Activated T-cell treated with anti-CD3 and anti-CD28 coated beads for 48 hours (primary cell): ENCODE measurements at places on chromosomes 7 and 10.

- DNase-seq: no peak
Measured at GRCh38 chr7:37901890-37902524, 14.6 kb downstream of the SFRP4 start.

- DNase-seq: no peak
Measured at GRCh38 chr10:80191589-80192270, 13.6 kb downstream of the ANXA11 start.

- DNase-seq: no peak
Measured at GRCh38 chr10:44384601-44385025, 284 bp downstream of the CXCL12 start.

GRCh38 chr7:157573244-157573643 is 236.4 kb downstream of the DNAJB6 start:
- DNase-seq: no peak

DNA sequence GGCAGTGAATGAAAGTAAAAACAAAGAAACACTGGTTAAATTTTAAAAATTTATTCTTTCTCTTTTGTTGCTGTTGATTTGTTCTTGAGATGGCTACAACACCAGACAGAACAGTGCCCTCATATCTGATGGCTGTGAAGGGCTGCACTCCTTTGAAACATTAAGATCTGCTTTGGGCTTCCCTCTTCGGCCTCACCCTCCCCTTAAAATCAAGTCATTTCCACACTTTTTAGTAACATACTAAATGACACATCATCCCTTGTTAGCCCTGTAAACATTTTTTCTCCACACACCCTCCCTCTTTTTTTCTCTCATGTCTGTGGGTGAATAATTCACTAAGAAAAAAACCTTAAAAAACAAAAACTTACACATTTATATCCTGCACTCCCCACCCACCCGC is 16.4 kb downstream of the IRF5 start:
- DNase-seq: no peak

DNA sequence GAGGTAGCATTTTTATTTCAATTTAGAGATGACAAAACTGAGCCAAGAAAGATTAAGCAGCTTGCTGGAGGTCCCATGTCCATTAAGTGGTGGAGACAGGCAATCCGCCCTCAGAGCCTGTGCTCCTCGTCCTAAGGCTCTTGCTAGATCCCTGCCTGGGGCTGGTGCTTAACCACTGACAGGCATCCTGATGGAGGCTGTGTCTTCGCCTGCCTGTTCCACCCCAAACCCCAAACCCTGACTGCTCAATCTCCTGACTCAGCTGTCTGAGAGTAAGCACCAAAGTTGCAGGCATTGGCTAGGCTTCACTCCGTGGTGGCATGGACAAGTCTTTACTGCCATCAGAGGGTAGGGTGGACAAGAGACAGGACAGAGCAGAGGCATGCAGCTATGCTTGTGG is 209.4 kb downstream of the POU6F2 start:
- no peak for DNase-seq

DNA sequence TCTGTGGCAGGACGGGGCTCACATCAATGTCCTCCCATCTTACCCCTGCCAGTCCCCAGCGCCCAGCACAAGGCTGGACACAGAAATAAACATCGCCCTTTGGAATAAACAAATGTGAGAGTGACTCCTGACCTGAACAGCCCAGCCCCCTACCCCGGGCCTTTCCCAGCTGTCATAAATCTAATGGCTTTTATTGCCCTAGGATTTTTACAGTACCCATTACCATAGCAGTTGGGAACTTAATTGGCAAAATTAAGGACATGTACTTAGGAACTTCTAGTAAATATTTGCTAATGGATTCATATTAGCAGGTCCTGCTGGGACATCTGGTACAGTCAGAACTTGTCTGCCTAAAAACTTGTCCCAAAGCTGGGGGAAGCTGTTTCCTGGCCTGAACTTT is 76.6 kb downstream of the GLRX3 start:
- no peak for DNase-seq

- no peak for DNase-seq
Measured at GRCh38 chr10:130232166-130233034, 96.2 kb downstream of the GLRX3 start.

- no peak for DNase-seq
Measured at GRCh38 chr10:69151984-69152383, 28.0 kb downstream of the VPS26A start.

- DNase-seq: no peak
Measured at GRCh38 chr10:120997313-120997712, 146.2 kb downstream of the WDR11 start.

GRCh38 chr10:75428434-75429158 is 2.8 kb upstream of the LRMDA start:
- DNase-seq: no peak

GRCh38 chr10:48623009-48623408 is 18.1 kb upstream of the ARHGAP22 start:
- DNase-seq: no peak

DNA sequence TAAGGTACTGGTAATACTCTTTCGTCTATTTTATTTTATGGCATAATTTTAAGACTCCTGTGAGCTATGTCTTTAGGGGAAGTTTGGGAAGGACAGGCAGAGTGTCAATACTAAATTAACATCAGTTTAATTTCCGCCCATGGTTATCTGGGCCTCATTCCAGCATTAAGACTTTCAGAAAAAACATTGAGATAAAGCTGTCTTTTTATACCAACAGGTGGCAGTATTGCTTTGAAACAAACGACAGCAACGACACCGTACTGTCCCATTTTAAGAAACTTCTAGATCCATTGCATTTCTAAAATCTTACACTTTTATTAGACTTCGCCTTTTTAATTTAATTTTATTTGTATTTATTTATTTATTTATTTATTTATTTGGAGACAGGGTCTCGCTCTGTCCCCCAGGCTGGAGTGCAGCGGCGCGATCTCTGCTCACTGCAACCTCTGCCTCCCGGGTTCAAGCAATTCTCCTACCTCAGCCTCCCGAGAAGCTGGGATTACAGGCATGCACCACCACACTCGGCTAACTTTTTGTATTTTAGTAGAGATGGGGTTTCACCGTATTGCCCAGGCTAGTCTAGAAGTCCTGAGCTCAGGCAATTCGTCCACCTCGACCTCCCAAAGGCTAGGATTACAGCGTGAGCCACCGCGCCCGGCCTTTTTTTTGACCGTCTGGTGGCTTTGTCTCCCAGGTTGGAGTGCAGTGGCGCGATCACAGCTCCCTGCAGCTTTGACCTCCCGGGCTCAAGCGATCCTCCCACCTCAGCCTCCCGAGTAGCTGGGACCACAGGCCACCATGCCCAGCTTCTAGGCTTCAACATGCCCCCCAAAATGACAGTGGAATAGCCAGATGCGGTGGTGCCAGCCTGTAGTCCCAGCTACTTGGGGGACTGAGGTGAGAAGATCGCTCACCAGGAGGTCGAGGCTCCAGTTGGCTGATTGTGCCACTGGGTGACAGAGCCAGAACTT is 78.7 kb upstream of the C1GALT1 start:
- DNase-seq: no peak

GRCh38 chr7:40059057-40059456 is 75.4 kb downstream of the MPLKIP start:
- DNase-seq: no peak

GRCh38 chr7:93920496-93921182 is 896 bp upstream of the GNG11 start:
- DNase-seq: no peak

DNA sequence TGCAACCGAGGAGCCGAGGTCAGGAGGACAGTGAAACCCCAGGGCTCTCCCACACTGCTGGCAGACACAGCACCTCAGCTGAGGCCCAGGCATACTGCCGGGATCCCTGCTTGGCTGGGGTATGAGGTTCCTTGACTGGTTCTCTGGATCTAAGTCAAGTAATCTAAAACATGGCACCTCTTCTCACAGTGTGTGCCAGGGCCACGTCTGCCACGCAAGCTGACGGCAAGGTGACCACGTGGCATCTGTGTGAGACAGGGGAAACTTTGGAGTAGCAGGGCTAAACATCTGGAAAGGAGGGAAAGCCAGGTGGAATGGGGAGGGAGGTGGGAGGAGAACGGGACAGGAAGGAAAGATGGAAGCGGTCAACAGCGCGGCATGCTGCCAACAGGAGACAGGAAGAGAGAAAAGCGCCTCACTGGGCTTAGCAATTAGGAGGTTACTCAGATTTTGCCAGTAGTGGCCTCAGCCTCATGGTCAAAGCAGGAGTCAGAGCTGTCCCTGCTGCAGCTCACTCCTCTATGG is 103.7 kb downstream of the CXCL12 start:
- no peak for DNase-seq

DNA sequence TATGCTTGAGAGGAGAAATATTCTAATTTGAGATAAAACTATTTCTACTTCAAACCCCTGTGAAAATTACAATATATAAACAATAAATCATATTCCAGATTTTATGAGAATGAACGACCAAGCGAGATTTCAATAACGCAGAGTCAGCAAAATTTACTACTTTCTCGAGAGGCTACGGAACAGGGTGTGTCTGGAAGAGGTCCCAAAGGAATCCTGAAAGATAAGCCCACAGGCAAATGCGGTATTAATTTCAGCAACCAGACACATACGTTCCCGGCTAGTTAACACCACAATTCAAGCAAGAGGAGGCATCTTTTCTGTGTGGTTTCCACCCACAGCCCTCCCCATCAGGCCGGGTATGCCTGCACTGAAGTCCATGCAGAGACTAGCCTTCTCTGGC is 26.4 kb downstream of the BEND7 start:
- DNase-seq: no peak

DNA sequence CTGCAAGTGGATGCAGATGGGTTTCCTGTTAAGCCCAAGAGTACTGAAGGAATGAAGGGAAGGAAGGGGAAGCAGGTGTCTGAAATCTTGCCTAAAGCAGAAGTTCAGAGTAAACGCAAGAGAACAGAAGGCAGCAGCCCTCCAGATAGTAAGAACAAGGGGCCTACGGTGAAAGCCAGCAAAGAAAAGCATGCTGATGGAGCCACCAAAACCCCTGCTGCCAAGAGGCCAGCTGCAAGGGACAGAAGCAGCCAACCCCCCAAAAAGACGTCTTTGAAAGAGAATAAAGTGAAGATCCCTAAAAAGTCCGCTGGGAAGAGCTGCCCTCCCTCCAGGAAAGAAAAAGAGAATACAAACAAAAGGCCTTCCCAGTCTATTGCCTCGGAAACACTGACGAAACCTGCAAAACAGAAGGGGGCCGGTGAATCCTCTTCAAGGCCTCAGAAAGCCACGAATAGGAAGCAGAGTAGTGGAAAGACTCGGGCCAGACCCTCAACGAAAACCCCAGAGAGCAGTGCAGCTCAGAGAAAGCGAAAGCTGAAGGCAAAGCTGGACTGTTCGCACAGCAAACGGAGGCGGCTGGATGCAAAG is 152.5 kb downstream of the LCOR start:
- DNase-seq: no peak

DNA sequence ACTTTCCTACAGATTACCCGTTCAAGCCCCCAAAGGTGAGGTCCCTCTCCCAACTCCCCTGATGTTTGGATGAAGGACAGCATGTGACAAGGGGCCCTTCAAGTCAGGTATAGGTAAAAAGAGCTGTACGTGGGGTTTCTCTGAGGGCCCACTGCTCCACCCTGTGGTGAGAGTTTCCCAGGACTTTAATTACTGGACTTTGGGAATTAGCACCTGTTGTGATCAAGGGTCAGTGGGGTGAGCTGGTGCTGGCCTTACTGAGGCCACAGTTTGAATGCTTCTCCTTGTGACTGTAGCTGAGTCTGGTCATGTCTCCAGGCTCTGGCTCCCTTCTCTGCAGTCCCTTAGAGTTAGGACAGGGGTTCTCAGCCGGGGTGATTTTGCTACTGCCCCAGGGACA is 16.8 kb downstream of the UBE2D4 start:
- no peak for DNase-seq

DNA sequence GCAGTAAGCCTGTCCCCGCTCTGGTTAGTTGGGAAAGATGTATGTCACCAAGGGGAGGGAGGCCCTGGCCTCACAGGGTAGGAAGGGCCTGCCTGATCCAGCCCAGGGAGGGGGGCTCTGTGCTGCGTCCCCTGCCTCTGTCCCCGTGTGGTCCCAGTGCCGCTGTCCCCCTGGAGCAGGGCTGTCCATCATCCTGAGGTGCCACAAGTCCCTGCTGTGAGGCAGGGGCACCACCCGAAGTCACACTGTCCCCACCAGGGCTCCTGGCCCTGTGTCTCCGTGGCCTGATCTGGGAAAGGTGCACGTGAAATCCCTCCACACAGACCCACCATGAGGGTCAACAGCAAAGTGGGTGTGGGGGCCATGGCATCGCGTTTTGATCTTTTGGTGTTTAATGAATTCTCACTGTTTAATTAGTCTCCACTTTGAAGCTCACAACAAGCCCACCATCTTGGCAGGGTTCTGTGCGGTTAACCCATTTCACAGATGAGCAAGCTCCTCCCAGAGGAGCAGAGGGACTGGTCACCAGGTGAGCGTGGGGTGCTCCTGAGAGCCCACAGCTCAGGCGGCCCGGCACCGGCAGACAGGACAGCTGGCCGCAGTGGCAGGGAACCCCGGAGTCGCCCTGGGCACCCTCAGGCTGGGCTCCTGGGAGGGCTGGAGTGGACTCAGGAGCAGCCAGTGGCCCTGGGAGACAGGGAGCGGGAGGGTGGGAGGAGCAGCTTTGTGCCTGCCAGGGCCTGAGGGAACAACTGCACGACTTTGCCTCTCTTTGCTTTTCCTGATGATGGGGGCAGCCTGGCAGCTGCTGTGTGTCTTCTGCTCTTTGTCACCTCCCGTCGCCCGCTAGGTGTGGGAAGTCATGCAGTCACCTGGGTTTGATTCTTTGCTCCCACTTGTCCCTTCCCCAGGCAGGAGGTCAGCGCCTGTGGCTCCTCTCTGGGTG is 12.0 kb upstream of the CRYGN start:
- no peak for DNase-seq
